NCI-H146 (cell line): ENCODE measurements at places on chromosomes 5 and 9.

DNA sequence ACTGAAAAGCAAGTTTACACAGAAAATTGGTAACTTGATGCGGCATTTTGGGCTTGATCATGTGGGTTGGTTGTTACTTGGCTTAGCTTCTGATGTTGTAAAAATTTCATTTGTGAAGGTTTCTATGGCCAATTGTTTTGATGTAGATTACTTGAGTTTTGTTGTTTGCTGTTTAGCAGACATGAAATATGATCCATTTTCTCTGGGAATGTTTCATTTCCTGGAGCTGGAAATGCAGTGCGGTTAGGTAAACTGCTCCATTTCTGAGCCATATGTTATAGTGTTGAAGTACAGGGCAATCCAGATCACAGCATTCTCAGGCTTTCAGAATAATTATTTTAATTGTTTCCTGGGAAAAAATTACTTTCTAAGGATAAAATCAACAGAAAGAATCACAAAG, 396.9 kb downstream of the ENC1 start:
- DNase-seq, result no peak

GRCh38 chr9:72733895-72734294, 212.5 kb downstream of the TMC1 start:
- no peak for DNase-seq

GRCh38 chr9:24464319-24464951, 81.3 kb downstream of the IZUMO3 start:
- no peak for DNase-seq

DNA sequence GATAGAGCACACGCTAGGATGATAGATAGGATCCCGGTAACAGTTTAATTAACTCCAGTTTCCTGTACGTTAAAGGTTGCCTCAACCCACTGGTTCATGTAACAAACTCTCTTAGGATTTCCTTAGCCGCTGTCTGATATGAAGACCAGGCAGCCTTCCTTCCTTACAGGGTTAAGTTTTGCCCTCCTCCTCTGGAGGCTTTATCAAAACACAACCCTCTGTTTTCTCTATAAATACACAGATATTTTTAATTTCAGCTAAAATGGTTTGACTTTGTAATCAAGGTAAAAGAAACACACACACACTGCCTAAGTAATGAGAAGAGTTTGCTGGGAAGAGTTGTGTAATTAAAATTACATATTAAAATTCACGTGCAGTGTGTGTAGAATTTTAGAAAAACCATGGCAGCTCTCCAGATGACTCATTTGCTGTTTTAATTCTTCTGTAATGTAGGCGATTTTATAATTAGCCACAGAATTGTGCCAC, 369.8 kb downstream of the CSNK1G3 start:
- no peak for DNase-seq

DNA sequence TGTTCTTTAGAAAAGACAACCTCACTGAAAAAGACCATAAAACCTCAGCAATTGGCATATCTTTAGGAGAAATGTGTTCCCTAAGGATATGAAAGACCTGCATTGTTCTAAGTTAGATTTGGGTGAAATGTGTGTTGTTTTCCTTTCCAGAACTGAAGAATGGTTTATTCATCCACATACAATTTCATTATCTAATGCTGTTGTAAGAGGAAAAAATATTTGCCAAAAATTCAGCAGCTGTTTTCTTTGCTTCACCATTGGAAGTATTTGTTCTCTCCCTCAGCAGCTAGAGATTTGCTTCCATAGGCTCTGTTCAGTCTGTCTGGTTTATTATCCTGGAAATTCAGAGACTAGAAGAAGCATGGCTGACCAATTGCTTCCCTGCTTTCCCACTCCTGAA, 150.9 kb downstream of the ISOC1 start:
- DNase-seq, result no peak
